ENCODE measurements at places on chromosomes 16 and 17. TPM values are rescaled to one million over a fixed set of nuclear protein-coding genes. Genes with fewer than 3 reads are reported as not detected.

Gene SPATA20
- total RNA-seq, result 82.8 TPM

Gene CRHR1
- not detected for total RNA-seq

Gene OR3A3
- total RNA-seq, result not detected

Gene HSF4
- 58.0 TPM for total RNA-seq

Gene PHAF1
- total RNA-seq, result 36.8 TPM

- no peak for DNase-seq
Observed at GRCh38 chr17:17098551-17099179, 56.4 kb downstream of the MPRIP start.

DNA sequence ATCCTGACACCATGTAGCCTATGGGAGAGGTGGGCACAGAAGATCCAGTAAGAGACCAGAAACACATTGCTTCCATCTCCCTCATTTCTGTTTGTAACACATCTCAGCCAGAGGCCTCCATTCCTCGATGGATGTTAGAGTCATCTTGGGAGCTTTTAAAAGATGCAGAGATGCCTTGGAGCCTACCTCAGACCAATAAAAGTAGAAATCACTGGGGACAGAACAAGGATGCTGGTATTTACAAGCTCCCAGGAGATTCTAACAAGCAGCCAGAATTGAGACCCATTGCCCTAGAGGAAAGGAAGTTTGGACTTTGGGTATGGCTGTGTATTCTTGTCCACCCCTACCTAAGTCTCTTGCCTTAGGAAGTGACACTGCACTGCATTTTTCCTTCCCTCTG, 40.8 kb downstream of the HS3ST3A1 start:
- no peak for DNase-seq

DNA sequence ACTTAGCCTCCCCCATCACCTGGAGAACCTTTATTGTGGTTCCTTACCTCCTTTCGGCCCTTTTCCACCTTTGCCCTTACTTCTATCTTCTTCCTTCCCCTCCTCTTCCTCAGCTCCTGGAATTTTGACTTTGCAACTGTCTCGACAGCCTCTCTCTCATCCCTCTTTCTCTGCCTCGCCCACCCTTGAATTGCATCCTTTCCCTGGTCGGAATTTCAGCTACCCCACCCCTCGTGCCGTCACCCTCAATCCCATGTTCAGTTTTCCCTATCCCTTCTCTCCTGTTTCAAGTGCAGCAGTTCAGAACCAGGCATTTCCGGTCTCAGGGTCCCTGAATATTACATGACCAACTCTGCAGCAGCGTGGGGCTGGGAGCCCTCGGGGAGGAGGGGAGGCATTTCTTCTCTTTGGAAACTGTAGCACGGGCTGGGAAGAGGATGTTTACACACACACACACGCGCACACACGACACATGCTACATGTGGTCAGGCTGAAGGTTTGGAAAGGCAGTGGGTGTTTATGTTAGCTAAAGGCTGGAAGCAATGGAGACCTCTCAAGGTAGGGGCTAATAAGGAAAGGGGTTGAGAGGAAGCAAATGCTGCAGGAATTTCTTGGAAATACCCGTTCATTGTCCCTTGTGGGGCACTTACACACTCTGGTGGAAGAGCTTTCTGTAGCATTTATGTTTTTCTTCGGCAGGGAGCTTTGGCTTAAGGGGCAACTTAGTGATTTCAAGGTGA, 971 bp downstream of the MINK1 start:
- DNase-seq, result no peak

DNA sequence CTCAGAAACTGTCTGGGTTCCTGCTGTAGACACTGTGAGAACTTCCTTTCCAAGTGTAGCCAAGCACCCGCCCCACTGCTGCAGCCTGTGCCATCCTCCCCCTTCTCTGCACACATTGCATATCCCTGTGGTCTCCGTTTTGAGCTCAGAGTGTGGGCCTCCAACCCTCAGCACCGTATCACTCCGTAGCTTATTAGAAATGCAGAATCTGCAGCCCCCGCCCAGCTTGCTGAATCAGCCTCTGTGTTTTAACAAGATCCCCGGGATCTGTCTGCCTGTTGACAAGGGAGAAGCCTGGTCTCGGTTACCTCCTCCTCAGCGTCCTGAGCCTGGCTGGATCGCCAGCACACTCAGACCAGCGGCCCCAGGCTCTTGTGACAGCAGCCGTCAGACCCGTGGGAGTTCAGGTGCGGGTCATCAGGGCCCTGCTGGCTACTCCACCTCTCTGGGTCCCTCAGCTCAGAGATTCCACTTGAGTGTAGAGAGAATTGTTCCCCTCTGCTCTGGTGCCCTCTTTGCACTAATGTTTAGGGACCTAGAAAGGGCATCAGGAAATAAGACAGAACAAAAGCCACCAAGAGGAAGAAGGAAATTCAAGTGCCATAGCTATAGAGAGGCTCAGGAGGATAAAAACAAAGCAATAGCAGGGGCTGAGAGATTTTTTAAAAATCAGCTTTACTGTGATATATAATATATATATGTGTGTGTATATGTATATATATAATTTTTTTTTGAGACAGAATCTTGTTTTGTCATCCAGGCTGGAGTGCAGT, 92.3 kb downstream of the PITPNC1 start:
- no peak for DNase-seq

GRCh38 chr16:82824408-82824807, 197.6 kb downstream of the CDH13 start:
- no peak for DNase-seq

- DNase-seq, result no peak
Observed at GRCh38 chr17:41024697-41025096, 2.3 kb downstream of the KRTAP1-5 start.

GRCh38 chr17:81608605-81609004, 28.3 kb downstream of the NPLOC4 start:
- DNase-seq, result no peak

DNA sequence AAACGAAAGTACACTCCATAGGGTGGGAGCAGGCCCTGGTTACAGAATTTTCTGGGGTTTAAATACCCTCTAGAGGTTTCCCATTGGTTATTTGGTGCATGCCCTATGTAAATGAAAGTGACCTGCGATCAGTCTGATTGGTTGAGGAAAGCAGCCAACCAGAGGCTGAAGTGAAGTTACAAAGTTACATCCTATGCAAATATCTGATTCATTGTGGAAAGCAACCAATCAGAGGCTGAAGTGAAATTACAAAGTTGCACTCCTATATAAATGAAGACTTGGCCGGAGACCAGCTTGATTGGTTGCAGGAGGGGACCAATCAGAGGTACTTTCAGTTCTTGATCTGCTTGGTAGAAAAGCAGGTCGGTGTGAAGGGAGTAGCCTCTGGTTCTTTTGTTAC, 24.4 kb downstream of the NAA60 start:
- DNase-seq, result no peak

GRCh38 chr16:87687126-87687910, 78.5 kb downstream of the KLHDC4 start:
- no peak for DNase-seq

GRCh38 chr17:55448681-55449080, 27.0 kb upstream of the MMD start:
- no peak for DNase-seq

GRCh38 chr17:77354670-77355455, 214.1 kb downstream of the SEC14L1 start:
- no peak for DNase-seq

All from NCI-H460 (cell line).